Neuronal stem cell (in vitro differentiated cells): ENCODE measurements at places on chromosomes 2 and 18.
A peak's percentile ranks its signal among the peaks of the same experiment; 100 is the strongest.

- no peak for DNase-seq
These were observed 56.6 kb upstream of the SLC1A4 start for GRCh38 chr2:64932371-64933216.

- no peak for DNase-seq
These were observed 61.4 kb upstream of the TUBA3E start for GRCh38 chr2:130259594-130259993.

DNA sequence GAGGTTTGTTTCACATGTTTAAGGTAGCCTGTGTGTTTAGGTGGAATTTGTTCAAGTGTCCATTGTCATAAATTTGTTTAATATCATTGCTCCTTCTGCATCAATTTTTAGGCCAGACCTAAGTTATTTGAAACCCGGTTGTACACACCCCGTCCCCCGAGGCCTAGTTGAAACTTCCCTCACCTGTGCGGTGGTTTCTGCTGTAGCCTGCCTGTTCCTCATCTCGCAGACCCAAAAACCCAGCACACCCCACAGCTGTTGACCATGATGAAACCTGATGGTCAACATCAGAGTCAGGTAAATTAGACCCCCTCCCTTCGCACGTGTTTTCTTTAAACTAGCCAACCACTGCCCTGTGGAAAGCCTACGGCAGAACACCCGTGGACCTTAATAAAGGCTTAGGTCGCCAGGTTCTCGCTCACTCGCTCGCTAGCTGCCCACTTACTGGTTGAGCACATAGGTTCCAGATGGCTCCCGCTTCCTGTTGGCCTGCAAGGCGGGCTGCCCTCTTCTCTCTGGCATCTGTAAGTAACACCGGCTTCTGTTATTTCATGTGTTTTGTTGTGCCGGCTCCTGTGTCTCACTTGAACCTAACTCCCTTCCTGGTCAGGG lies 64.4 kb downstream of the EML6 start:
- DNase-seq: no peak

DNA sequence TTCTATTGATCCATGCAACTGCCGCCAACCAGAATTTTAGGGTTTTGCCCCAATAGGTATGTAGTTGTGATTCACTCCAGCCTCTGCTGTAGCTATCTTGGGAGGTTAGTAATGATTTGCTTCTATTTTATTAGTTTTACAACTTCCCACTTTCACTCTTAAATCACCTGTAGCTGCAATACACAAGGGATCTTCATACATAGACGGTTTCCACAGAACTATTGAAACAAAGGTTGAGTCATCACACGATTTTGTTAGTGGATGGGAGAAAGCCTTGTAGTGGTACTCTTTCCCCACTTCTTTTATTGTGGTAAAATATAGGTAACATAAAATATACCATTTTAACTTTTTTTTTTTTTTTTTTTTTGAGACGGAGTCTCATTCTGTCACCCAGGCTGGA lies 104.2 kb upstream of the SPRED2 start:
- DNase-seq: no peak

- DNase-seq: no peak
These were observed 258.6 kb downstream of the NRXN1 start for GRCh38 chr2:50773211-50773932.

DNA sequence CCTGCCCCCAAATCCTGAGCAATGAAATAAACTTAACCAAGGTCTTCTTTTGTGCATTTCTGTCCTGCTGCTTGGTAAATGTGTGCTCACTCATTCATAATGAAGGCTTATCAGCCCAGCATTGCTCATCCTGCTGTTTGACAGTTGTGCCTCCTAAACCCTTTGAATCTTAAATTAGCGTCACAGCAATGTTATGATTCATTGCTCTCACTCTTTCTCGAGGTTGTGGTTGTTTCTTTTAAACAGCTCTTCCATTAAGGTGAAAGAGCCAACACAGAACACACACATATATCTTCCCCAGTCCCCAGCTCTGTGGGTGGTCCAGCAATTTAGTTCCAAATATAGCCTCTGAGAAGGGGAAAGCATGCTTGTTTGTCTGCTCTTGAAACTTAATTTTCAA lies 84.0 kb downstream of the EVA1A start:
- DNase-seq: no peak

DNA sequence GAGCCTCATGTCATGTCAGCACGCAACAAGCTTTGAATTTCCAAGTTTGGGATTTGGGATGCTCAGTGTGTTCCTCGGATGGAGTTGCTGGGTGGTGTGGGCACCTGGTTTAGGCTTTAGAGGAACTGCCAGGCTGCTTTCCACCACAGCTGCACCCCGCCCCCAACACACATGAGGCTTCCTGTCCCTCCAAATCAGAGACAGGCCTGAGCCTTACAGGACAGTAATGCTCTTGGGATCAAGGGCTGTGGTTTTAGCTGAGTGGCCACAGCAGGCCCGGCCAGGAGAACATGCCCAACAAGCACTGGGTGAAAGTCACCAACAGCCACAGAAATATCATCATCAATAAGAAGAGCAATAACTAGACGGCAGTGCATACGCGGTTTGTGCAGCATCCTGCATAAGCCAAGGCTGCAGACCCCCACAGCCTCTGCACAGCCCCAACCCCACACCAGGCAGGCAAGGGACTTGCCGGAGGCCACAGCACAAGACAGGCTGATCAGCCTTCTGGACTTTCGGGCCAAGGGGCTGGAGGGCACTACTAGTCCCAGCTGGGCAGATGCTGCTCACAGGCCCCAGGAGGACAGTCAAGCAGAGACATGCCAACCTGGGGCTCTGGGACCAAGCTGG lies 29.7 kb upstream of the GPC1 start:
- DNase-seq: no peak

DNA sequence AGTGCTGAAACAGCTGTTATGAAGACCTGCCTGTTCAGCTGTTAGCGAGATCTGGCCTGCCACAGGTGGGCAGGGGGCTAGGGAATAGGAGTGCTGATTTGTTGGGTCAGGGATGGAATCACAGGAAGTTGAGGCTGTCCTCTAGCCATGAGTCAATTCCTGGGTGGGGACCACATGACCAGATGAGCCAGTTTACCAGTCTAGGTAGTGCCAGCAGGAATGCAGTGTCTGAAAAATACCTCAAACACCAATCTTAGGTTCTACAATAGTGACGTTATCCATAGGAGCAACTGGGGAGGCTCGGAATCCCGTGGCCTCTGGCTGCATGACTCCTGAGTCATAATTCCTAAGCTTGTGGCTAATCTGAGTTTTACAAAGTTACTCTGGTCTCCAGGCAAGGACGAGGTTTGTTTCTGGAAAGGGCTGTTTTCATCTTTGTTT lies 44.9 kb downstream of the DYSF start:
- DNase-seq: no peak

- no peak for DNase-seq
These were observed 37.5 kb upstream of the FIGN start for GRCh38 chr2:163773276-163773675.

- DNase-seq: no peak
These were observed 82.0 kb downstream of the STK39 start for GRCh38 chr2:168165397-168165796.

DNA sequence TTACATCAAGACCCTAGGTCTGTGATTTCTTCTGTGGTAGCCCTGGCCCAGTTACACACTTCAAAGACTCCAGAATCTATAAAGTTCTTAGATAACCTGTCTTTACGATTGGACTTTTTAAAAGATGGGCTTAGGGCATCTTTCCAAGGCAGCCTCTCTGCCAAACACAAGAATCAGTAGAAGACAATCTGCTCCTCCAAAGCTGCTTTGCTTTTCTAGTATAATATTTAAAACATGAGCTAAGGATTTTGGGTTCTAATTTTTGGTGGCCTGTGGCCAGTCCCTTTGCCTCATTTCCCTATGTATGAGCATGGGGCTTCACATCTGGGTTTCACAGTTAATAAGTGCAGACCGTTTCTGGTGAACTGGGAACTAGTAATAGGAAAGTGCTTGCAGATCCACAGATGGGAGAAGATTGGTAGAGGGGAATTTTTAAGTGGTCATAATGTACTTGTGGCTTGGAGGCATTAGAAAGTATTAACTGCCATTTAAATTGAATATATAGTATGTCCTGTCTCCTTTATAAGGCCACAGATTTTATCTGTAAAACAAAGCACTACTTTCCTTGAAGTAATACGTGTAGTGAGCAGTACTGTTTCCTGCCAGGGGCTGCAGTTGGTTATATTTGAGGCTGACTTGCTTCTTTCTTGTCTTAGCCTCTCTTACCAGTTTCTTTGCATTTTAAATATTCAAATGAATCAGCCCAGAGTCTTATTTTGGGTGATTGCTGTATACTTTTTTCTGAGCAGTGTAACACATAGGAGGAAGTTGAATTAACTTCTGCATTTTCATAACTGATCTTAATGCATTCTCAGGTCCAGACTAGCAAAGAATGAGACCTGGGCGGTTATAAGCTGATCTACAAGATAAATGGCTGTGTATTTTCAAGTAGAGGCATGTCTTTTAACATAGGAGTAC lies 1.5 kb downstream of the ARPC2 start:
- no peak for DNase-seq

DNA sequence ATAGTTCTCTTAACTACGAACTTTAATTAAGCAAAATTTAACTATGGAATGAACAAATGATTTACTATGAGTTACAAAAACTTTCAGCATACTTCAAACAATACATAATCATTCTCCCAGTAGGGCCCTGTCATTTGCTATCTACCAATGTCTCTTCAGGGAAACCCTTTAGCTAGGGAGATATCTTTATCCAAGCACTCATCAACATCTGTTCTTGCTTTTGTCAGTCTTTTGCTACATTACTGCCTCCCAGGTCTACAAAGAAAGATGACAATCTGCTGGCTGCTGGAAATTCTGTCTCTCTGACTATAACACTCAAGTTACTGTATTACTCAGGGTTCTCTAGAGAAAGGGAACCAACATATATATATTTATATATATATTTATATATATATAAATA lies 1626.3 kb upstream of the CELF4 start:
- DNase-seq: no peak

- no peak for DNase-seq
These were observed 240.5 kb downstream of the AGPS start for GRCh38 chr2:177633111-177633510.

DNA sequence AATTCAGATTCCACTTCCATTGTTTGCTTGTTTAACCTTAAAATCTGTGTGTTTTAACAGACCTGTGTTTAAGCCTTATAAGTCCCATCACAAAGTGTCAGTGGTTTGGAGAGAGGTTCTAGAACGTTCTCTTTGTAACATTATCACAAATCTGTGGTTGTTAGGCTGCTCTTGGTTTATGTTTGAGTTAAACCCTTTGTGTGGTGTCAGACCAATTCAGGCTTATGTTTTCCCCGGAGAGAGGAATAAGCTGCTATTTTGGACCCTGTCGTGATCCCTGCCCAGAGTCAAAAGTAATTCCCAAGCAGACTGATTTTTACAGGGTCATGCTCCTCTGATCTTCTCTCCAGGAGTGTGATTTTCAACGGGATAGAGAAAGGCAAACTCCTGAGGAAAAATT lies 43.8 kb upstream of the LTBP1 start:
- DNase-seq: no peak

- DNase-seq: no peak
These were observed 419.1 kb upstream of the DSEL start for GRCh38 chr18:67935638-67936037.

GRCh38 chr2:8399731-8400130 lies 282.1 kb upstream of the ID2 start:
- DNase-seq: no peak

- DNase-seq: no peak
These were observed 38.9 kb downstream of the TMEM17 start for GRCh38 chr2:62467100-62467474.

GRCh38 chr2:105391763-105392662 lies 6.8 kb downstream of the FHL2 start:
- no peak for DNase-seq

GRCh38 chr18:76619621-76620315 lies 124.7 kb upstream of the ZNF516 start:
- peak; percentile 77 for DNase-seq

GRCh38 chr2:69021727-69022126 lies 8.7 kb downstream of the ANTXR1 start:
- DNase-seq: no peak

- peak; percentile 29 for DNase-seq
These were observed 82.3 kb upstream of the LDLRAD4 start for GRCh38 chr18:13136056-13136903.

- DNase-seq: no peak
These were observed 521.3 kb downstream of the METTL4 start for GRCh38 chr18:2049986-2050385.

- DNase-seq: peak; percentile 21
These were observed at the start of gene CCDC68 for GRCh38 chr18:54958704-54959625. CCDC68 (minus strand) TSS chr18:54959461; CDS start chr18:54942791, 16,670 bp downstream.

DNA sequence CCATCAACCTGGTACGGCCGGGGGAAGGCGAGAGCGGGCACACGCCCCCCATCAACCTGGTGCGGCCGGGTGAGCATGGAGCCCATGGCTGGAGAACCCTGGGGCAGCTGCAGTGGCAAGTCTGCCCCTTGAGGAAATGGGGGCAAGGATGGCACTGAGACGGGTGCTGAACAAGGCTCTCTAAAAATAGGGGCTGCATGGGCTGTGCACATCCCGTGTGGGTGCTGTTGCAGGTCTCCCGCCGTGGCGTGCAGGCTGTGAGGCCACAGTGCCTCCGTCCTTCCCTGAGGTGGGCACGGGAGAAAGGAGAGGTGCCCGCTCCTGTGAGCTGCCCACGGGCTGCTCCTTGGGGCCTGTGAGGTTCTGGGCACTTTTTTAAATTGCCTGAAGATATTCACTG lies 99.2 kb downstream of the NFATC1 start:
- DNase-seq: no peak

GRCh38 chr2:240402566-240403272 lies 32.7 kb upstream of the GPC1 start:
- DNase-seq: no peak

- no peak for DNase-seq
These were observed 196.5 kb downstream of the LNPK start for GRCh38 chr2:175805442-175806124.

DNA sequence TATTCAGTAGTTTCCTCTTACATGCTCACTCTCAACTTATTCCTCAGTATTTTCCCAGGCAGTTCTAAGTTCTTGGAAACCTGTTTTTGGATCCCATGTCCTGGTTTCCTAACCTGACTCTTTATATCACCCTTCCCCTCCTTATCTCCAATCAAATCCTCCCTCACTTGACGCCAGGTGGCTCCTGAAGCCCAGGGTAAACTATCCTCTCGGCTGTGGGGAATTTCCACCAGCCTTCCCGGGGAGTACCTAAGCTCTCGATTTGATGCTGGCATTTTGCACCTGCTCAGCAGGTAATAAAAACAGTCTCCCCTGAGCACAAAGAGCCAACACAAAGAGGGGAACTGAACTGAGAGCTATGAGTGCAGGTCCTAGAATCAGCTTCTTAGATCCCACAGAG lies 538.0 kb downstream of the SLC4A3 start:
- peak; percentile 2 for DNase-seq

- DNase-seq: no peak
These were observed 11.3 kb downstream of the UPP2 start for GRCh38 chr2:158112992-158113391.

DNA sequence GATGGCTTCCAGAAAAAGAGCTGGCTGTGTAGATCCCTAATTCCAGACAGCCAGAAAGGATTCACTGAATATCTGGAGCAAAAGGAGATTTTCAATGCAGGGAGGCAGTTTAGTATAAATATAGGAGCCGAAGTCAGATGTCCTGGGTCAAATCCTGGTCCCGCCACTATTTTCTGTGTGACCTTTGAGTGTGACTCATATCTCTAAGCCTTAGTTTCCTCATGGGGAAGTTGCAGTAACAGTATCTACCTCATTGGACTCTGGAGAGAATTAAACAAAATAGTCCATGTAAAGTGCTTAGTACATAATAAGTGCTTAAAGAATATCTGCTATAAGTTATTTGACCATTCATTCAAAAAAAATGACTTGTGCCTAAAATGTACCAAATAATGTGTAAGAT lies 52.1 kb upstream of the ITGA6 start:
- DNase-seq: no peak
